ENCODE measurements at places on chromosomes 4 and X.

DNA sequence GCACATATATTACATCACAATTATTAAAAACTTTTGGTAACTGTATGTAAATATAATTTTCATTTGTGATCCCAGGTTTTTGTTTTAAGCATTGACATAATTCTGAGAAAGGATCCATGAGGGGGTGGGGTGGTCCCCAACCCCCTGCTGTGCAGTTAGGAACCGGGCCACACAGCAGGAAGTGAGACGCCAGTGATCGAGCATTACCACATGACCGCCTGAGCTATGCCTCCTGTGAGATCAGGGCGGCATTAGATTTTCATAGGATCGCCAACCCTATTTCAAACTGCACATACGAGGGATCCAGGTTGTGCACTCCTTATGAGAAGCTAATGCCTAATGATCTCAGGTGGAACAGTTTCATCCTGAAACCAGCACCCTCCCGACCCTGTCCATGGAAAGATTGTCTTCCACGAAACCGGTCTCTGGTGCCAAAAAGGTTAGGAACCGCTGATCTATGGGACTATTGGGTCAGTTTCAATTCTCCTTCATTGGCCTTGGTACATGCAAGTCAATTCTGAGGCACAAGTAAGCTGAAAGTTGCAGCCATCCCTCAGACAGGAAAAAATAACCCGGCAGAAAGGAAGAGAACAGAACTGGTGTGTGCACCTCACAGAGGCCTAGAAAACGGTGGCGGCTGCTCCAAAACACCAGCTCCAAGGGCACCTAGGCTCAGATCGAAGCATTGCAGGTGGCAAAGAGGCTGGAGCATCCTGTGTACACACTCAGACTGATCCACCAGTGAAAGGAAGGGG lies 7.0 kb upstream of the TMSB4X start:
- no peak for DNase-seq

GRCh38 chrX:41236629-41237028 lies 97.3 kb upstream of the DDX3X start:
- no peak for DNase-seq

DNA sequence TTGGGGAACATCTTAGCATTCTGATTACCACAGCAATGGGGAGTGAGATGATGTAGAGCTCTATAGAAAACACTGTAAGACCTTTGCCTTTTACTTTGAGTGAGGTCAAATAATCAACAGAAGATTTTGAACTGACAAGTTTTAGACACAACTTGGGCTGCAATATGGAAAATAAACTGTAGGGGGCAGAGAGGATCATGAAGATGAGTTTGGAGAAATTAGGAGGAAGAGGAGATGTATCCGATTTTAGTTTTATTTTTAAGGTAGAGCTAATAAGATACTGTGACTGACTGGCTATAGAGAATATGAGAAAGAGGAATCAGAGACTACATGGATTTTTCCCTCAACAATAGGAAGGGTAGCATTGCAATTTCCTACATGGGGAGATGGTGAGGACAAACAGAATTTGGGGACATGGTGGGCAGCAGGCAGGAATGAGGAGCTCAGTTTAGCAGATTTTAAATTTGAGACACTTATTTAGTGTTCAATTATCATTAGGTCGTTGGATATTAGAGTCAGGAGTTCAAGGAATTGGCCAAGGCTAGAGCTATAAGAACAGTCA lies 563.1 kb downstream of the INPP4B start:
- DNase-seq, result no peak

DNA sequence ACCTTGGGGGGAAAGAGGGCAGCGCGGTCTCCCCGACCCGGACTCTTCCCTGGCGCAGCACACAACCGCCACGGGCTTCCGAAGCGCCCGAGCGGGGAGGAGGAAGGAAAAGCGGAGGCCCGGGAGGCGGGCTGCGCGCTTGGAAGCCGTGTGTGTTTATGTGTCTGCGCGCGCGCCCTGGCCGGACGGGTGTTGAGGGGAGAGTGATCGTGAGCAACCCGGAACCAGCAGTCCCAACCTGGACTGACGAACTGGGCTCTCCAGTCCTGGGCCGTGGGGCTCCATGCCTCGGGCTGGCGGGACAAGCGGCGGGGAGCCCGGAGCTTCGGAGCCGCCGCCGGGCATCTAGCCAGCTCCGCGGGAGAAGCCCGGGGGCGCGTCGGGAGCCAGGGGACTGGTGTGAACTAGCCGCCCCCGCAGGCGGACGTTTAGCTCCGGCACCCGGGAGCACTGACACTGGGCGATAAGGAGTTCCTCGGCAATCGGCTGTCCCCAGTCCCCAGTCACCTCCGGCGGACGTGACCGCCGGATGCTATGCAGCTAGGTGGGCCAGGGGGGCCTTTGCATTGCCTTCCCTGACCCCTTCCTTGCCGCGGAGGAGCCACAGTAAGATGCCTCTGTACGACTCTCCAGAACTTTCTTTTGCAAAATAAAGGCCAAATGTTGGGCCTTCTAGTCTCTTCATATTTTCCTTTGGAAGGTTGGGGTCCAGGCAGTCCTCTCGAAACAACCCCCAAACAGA lies 74.8 kb upstream of the BCOR start:
- no peak for DNase-seq

GRCh38 chrX:825991-826390 lies 195.4 kb downstream of the SHOX start:
- no peak for DNase-seq

- DNase-seq, result no peak
Observed at GRCh38 chr4:153989505-153989904, 200.6 kb upstream of the SFRP2 start.

GRCh38 chr4:106032851-106033286 lies 137.6 kb downstream of the NPNT start:
- DNase-seq, result no peak

- DNase-seq, result no peak
Observed at GRCh38 chr4:13559413-13559812, 15.1 kb upstream of the NKX3-2 start.

DNA sequence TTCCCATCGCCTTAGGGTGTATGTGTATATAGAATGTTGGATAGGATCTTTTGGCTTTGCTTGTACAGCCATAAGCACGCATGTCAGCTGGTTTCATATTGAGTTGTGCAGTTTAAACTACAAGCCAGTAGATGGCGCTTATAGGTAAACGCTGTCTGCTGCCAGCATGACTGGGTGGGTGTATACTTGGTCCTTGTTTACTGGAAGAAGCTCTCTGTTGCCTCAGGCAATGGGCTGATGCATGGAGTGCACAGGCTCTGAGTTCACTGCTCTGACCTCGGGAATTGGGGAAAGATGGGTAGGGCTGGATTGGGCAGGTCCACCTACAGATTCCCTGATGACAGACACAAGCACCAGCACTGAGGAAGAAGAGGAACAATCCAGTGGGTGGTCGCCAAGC lies 831.5 kb downstream of the STIM2 start:
- DNase-seq, result no peak

GRCh38 chr4:137630252-137630651 lies 98.0 kb upstream of the PCDH18 start:
- no peak for DNase-seq

GRCh38 chr4:118718511-118719170 lies 33.4 kb downstream of the METTL14 start:
- no peak for DNase-seq

DNA sequence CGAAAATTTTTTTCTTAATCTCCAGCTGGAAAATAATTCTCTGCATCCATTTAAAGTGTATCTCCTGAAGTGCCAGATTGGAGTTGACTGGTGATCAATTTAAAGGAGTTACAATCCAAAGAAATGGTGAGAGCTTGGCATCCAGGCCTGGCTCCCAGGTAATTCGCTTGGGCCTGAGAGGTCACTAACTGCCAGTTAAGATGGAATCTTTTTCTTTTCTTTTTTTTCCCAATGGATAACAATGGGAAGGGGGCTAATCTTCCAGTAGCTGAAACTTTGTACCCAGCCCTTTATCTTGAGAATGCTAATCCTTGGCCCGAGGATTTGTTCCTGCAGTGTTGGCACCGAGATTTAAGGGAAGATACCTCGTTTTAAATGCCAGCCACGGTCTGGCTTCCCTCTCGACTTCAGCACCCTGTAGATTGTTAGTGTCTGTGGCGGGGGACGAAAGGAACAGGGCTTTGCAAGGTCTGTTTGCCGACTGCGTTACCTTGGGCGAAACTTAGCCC lies 13.3 kb upstream of the PITX2 start:
- DNase-seq, result no peak

GRCh38 chrX:20988118-20988517 lies 386.1 kb upstream of the CNKSR2 start:
- no peak for DNase-seq

- no peak for DNase-seq
Observed at GRCh38 chr4:108446556-108446955, 173.8 kb upstream of the RPL34 start.
